ENCODE measurements at places on chromosomes 2 and 18. TPM values are rescaled to one million over a fixed set of nuclear protein-coding genes. Genes with fewer than 3 reads are reported as not detected.

Gene FOXI3
- total RNA-seq, result not detected

DNA sequence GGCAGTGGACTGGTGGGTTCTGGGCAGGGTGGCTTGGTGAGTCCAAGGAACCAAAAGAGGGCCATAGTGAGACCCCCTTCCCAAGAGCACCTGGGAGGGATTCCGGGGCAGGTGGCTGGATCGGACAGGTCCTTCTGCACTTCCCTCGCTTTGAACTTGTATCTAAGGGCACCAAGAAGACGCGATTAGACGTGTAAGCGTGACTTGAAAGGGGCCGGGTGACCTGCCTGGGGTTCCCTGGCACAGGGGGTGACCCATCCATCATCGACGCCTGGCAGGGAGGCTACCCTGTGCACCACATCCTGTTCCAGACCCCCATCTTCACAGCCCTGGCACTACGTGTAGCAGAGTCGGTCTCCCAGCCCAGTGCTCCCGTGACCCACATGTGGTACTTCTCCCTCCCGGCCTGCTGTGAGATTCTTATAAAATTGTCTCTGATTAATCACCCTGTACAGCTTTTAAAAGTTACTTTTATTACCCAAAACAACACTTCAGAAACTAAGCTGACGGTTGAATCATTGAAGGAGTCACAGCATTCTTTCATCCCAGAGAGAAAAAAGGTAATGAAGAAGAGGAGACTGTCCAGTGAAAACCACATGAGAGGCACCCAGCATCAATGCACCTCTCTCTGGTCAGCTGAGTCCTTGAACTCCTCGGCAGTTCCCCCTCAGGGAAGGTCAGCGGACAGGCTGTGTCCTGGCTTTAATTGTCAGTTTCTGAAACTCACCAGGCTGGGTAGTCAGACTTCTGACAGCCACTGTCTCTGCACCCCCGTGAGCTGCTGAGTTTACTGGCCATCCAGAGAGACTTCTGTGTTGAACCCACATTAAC, 13.0 kb downstream of the SH3BP4 start:
- DNase-seq, result no peak

DNA sequence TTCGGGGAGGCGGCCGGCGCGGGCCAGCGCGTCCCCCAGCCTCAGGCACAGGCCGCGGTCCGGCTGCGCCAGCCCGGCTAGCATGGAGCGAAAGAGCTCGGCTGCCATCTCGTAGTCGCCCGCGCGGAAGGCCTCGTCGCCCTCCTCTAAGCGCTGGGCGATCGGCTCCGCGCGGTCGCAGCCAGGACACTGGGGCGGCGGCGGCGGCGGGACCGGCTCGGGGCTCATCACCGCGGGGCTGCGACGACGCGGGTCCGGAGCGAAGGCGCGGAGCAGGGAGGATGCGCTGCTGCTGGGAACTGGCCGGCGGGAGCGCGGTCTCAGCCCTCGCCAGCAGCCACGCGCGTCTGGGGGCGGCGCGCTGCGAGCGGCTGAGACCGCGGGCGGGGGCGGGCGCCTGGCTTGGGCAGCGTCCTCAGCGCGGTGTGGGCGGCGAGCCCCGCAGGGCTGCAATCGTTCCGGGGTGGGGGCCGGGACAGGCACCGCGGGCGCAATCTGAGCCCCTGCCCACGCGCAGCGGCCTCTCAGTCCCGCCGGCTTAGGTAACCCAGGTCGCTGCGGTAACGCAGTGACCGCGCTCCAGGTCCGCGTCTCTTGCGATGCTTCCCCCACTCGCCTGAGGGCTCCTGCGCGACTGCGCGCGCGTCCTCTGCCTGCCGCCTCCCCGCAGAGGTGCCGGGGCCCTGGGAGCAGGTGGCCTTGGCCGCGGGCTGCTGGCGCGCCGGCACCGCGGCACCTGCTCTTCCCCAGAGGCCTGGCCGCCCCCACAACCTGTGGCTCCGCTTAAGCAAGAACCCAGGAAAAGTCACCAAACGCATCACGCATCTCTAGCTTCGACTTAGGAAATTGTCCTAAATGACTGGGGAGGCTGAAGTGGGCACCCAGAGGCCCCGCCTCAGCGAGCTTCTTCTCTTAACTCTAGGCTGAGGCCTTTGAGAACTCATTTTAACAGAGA, at the start of gene LONRF2:
LONRF2 (minus strand) TSS at position 636 of the 955 bp plus-strand sequence; CDS start at position 228, 408 bp downstream.
- no peak for DNase-seq

Gene ZNF385B
- not detected for total RNA-seq

- DNase-seq, result no peak
Measured at GRCh38 chr2:186304064-186304463, 182.0 kb upstream of the ZC3H15 start.

Gene NEU2
- not detected for total RNA-seq

- DNase-seq, result peak; percentile 1
Measured at GRCh38 chr2:70767699-70768589, at the start of gene ADD2. Gene ADD2 (minus strand): TSS chr2:70768200. CDS start chr2:70706408, 61,792 bp downstream.

Gene GRP
- total RNA-seq, result not detected

Gene MEIS1
- total RNA-seq, result 209 TPM

Gene ABCG5
- total RNA-seq, result not detected

DNA sequence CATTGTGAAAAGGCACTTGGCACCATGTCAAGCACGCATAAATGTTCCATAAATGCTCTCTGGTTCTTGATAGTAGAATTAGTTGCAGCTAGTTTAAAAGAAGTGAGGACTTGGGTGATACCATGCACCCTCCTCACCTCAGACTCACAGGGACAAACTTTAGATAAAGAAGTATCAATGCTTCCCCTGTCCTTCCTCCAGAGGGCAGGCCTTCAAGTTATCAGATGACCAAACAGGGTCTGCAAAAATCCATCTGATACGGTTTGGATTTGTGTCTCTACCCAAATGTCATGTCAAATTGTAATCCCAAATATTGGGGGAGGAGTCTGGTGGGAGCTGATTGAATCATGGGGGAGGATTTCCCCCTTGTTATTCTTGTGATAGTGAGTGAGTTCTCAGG, 54.1 kb downstream of the C1QL2 start:
- no peak for DNase-seq

Gene ASB18
- not detected for total RNA-seq

Gene LDLRAD4
- total RNA-seq, result not detected

Gene MARCHF7
- 212 TPM for total RNA-seq

Gene AFF3
- total RNA-seq, result 13.9 TPM

- no peak for DNase-seq
Measured at GRCh38 chr2:174014011-174014698, 49.0 kb upstream of the SP3 start.

DNA sequence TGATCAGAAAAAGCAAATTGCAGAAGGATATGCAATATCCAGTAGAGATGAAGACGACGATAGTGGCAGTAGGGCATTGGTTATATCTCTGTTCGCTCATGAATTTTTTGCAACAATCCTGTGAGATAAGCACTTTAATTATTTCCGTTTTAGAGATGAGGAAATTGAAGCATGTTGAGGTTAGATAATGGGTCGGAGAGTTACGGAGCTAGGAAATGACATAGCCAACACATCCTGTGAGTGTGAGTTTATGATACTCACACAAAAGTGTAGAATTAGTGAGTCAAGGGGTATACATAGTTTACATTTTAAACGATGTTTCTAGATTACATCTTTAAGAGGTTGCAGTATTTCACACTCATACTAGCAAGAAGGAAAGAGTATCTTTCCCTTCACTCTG, 123.1 kb upstream of the ARL4C start:
- no peak for DNase-seq

DNA sequence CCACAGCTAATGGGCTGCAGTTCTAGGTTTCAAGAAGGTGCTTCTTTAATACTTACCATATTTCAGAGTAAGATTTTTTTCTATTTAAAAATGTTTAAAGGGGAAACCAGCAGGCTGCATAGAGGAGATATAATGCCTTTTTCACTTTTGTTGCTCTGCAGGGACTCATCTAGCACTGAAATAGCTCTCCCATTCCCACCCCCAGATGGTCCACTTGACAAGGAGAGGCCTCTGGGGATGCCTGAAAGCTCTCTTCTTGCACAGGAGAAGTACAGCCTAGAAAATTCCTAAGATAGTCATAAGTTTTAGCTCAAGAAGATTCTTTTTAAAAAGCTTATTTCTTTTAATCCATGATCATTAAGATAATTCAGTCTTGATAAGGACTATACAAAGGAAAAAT, 126.4 kb downstream of the CDH2 start:
- DNase-seq, result no peak

DNA sequence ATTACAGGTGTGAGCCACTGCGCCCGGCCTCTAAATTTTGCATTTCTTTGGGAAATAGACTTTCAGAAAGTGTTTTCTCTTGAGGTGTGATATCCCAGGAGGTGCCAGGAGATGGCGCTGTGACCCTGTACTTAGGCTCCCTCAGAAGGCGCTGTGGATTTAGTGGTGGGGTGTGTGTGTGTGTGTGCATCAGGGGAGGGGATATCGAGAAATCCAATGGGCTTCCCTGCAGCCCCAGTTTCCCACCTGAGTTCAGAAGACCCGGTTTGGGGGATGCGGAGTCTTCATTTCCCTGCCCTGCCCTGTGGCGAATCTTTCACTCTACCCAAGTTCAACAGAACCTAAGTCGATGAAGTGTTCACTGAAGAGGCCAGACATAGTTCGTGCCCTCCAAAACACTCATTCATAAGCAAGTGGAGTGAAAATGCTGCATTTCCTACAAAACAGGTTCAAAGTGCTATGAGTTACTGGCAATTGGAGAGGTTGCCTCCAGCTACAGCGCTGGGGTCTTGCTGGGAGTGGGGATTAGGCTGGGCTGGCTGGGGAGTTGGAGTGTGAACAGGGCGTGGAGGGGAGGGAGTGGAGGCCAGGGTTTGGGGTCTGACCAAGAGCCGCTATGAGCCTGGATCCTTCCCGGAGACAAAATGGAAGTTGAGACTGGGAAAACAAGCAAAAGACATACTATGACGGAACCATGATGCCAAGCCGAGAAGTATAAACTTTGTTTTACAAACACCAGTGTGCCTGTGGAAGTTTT, 6.5 kb upstream of the WNT6 start:
- DNase-seq, result peak; percentile 52

DNA sequence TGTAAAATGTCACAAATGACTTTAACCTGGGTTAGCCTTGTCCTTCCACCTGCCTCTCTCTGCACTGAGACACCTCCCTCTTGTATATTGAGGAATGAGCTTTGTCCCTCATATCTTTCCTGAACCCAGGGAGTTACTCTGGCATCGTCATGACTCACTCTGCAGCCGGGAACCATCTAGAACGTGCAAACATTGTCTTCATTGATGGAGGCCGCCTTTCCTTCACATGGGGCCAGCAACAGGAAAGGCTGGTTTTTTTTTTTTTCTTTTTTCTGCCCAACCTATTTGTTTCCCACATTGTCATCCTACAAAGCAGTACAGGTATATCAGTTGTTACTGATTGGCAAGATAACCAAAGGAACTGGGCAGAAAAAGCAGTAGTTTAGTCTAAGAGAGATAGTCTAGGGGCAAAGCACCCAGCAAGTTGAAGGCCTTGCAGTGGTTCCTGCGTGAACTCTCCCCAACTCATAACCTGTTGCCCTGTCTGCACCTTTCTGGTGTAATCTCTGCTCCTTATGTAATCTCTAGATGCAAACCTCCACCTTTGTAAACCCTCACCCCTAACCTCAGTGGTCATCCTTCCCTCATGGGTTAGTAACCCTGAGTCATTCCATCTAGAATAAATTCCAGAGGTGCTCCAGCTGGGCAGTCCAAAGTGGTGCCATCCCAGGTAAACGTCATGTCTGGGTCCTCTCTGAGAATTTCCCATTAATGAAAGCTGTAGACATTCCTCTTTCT, 38.3 kb downstream of the SLC40A1 start:
- no peak for DNase-seq

GRCh38 chr2:19955544-19956422, 34.1 kb downstream of the WDR35 start:
- DNase-seq, result peak; percentile 77

- no peak for DNase-seq
Measured at GRCh38 chr2:126643431-126643830, 12.5 kb upstream of the GYPC start.

Gene LOXL3
- 14.2 TPM for total RNA-seq

- DNase-seq, result no peak
Measured at GRCh38 chr18:10045296-10045891, 131.6 kb downstream of the VAPA start.

GRCh38 chr2:62208758-62209114, 12.8 kb downstream of the B3GNT2 start:
- no peak for DNase-seq

DNA sequence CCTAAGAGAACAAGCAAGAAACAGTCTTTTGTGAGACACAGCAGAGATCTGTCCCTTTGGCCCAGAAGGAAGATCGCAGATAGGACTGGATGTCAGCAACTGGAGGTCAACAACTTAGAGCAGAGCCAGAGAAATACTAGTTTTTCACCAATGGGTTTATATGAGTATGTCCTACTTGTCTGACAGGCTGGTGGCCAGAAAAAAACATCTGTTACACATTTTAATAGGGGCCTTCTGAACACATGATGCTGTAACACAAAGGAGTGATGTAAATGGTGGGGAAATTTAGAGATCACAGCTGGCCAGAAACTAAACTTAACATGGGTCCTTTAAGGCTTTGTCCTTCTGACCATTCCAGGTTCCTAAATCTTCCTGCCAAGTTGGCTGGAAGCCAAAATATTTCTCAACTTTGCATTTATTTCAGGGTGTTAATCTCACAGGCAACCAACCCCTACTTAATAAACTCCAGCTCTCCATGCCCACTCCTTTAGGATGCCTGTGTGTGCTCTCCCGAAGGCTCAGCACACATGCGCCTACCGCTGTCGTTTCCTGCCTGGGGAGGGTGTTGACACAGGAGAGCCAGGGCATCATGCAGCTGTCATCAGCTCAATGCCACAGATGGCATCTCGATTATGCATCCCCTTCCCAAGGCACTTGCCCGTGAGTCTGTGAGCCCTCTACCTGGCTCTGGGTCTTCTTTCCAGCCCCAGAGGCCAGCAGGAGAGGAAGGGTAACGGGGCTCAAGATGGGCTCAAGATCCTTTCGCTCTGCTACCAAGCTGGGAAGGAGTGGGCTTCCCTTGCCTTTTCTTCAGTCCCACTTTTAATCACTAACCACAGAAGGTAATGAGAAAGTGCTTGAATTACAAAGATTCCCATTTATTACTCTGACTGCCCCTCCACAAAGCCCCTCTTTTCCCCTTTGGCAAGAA, 252.5 kb downstream of the ETAA1 start:
- peak; percentile 61 for DNase-seq

DNA sequence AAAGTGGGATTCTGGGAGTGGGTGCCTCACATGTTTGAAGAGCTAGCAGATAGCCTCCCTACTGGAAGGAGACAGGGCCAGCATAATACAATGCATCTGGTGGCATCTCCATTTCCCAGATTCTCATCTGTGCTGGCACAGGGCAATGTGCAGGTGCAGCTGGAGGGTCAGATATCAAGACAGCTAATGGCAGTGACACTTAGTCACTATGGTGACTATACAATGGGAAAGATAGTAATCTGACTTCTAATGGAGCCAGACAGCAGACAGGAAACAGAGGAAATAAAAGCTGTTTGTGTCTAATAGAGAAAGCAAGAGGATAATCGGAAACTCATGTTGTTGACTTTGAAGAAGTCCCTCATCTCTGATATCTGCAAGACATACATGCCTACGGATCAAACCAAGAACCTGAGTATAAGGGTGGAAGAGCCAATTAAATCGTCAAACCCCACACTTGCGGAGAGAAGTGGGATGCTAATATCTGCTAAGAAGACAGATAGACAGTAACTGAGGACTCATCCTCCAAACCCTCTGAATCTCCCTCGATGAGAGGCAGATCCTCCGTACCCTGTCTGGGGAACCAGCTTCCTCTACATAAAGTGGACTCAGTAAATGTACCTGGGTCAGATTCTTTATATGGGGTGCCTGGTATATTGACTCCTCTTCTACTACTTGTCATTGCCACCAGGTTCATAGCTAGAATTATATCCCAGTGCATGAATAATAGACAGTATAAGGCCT, 692.7 kb downstream of the SOCS6 start:
- no peak for DNase-seq
